ENCODE measurements at places on chromosomes 2 and 18.
A peak's percentile ranks its signal among the peaks of the same experiment; 100 is the strongest.

DNA sequence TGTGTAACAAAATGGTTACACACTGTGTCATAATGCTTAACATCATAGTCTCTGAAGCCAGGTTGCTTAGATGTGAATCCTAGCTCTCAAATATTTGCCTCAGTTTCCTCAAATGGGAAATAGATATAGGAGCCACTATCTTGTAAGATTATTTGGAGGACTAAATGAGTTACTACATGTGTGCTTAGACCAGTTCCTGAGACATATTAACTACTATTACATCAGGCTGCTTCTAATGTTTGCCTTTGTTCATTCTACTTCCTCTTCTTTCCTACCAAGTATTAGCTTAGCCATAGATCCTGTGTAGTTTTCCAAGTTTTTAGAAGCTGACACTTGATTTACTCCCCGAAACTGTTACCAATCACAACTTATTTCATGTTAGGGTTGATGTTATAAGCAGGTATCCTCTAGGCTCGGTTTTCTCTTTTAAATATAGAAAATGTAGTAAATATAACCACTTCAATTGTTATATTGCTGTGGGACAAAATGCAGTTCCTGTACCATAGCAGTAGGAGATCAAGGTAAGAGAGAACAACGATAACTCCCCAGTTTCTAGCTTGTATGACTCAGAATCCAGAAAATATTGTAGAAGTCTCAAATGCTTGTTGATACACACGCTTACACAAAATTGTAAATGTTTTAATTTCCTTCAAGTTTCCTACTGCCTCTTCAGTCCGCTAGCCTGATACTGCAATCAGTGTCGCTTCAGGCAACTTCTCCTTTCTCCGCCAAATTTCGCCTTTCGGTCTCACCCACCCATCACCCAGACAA, 751 bp upstream of the DNAJC10 start:
- DNase-seq, result no peak

GRCh38 chr2:132645722-132646539, 24.1 kb downstream of the LYPD1 start:
- peak; percentile 20 for DNase-seq

GRCh38 chr2:5845798-5846330, 153.7 kb downstream of the SOX11 start:
- DNase-seq, result no peak

GRCh38 chr2:85909005-85909404, 20.2 kb upstream of the ST3GAL5 start:
- no peak for DNase-seq

DNA sequence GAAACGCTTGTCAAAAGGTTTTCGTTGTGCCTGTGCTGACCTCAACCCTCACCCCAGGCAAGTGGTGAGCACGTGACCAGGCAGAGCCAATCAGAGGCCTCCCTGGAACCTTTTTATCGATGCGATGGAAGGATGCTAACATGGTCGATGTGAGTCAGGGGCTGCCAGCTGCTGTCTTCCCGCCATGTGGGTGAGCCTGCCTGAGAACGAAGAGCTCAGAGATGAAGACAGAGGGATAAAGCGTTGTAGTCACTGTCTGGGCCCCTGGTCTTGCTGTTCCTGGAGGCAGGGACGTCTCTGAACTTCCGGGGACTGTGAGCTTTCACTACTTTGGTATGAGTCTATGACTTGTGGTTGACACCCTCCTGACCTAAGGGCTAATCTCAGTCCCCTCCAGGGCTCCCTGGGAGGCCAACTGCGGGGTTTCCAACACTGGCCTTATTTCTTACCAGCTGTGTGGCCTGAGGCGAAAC, 18.6 kb downstream of the DNMT3A start:
- DNase-seq, result no peak

- no peak for DNase-seq
These were observed 12.0 kb downstream of the PSMD1 start for GRCh38 chr2:231068525-231069222.
